ENCODE measurements at places on chromosomes 11 and 22.

DNA sequence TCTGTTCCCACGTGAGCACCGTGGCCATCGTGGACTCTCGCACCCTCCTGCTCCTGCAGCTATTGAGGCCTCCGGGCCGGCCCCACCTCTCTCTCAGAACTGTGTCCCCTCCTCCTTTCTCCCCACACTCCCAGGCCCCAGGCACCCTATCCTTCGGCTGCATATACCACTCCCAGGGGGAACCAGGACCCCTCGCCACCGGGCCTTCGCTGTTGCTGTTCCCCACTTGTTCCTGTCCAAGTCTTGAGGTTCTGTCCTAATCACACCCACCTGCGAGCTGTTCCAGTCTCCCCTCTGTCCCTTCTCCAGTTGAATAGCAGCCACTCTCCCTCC, 43.0 kb upstream of the CDON start:
- DNase-seq: no peak

GRCh38 chr11:57648801-57649735, 644 bp downstream of the YPEL4 start:
- DNase-seq: no peak

DNA sequence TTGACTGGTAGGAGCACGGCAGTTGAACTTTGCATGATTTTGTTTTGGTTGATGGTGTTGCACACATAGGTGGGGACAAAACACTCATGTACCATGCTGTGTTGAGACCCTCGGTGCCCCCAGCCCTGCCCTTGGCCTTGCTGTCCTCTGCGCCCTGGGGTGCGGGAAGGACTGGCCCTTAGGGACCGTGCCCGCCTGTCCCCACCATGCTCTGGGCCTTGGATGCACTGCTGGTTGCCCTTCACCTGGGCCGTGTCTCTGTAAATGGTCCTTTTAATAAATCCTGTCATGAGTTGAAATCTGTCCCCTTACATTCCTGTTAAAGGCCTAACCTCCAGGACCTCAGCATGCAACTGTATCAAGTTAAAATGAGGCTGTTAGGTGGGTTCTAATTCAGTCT, 102.3 kb upstream of the ANO1 start:
- DNase-seq: no peak

GRCh38 chr11:65078151-65078550, 5.7 kb downstream of the CDCA5 start:
- no peak for DNase-seq

- DNase-seq: no peak
Measured at GRCh38 chr11:131796541-131796940, 426.1 kb downstream of the NTM start.

- DNase-seq: no peak
Measured at GRCh38 chr11:110715541-110715940, 3.3 kb upstream of the ARHGAP20 start.

Data from substantia nigra (tissue), 51 donors.